ENCODE measurements at places on chromosomes 12 and 14. TPM values are rescaled to one million over a fixed set of nuclear protein-coding genes. Genes with fewer than 3 reads are reported as not detected.

- no peak for DNase-seq
- H3K4me3 ChIP-seq, result no peak overlapping the region
- H3K36me3 ChIP-seq, result no peaks in the 10 kb centered on the region
- no peaks in the 10 kb centered on the region for H3K27me3 ChIP-seq
- H3K27ac ChIP-seq, result no peak overlapping the region
Measured at GRCh38 chr14:56199095-56199981, 81.1 kb downstream of the PELI2 start.

- no peak overlapping the region for H3K27ac ChIP-seq
- H3K4me3 ChIP-seq, result no peak overlapping the region
- no peaks in the 10 kb centered on the region for H3K4me1 ChIP-seq
- H3K36me3 ChIP-seq, result no peaks in the 10 kb centered on the region
- no peaks in the 10 kb centered on the region for H3K27me3 ChIP-seq
Measured at GRCh38 chr14:60878536-60878935, 102.3 kb downstream of the TRMT5 start.

GRCh38 chr14:80575763-80576162 is 364.5 kb upstream of the DIO2 start:
- H3K27me3 ChIP-seq, result no peaks in the 10 kb centered on the region
- H3K36me3 ChIP-seq, result no peaks in the 10 kb centered on the region
- DNase-seq, result no peak
- H3K4me3 ChIP-seq, result no peak overlapping the region

- no peaks in the 10 kb centered on the region for H3K36me3 ChIP-seq
- DNase-seq, result no peak
- H3K27ac ChIP-seq, result no peak overlapping the region
- H3K4me3 ChIP-seq, result no peak overlapping the region
Measured at GRCh38 chr12:61367281-61367785, 892.9 kb upstream of the USP15 start.

DNA sequence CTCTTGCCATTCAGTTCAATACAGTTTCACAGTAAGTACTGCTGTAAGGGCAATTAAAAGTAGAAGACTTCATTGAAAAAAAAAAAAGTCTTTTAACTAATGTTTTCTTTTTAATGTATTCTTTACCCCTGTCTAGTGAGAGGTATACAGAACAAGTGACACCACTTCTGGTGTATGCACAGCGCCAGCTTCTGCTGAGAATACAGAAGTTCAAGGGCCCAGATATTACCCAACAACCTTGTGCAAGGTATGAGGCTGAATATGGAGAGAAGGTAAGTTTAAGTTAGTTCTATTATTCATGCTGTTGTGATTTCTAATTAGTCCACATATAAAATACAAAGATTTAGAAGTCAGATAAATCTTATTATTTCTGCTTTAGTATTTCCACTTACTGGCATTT is 168.7 kb downstream of the CFAP54 start:
- H3K27ac ChIP-seq, result no peak overlapping the region
- DNase-seq, result no peak
- H3K36me3 ChIP-seq, result no peaks in the 10 kb centered on the region
- no peak overlapping the region for H3K4me3 ChIP-seq
- no peaks in the 10 kb centered on the region for H3K4me1 ChIP-seq

DNA sequence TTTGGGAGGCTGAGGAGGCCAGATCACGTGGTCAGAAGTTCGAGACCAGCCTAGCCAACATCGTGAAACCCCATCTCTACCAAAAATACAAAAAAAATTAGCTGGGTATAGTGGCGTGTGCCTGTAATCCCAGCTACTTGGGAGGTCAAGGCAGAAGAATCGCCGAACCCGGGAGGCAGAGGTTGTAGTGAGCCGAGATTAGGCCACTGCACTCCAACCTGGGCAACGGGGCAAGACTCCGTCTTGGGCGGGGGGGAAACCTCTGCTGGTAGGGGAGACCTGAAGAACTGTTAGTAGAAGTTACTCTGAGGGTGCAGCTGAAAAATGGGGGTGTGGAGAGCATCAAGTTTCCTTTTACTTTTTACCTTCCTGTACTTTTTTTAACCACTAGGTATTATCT is 2.2 kb upstream of the LRP1 start:
- no peaks in the 10 kb centered on the region for H3K27me3 ChIP-seq
- no peaks in the 10 kb centered on the region for H3K36me3 ChIP-seq
- H3K27ac ChIP-seq, result no peak overlapping the region

- no peak overlapping the region for H3K4me3 ChIP-seq
- no peaks in the 10 kb centered on the region for H3K4me1 ChIP-seq
- H3K27ac ChIP-seq, result no peak overlapping the region
- no peaks in the 10 kb centered on the region for H3K36me3 ChIP-seq
- no peak for DNase-seq
Measured at GRCh38 chr12:122845865-122846621, 10.8 kb downstream of the HIP1R start.

Gene VDR
- 0.65 TPM for total RNA-seq

- no peak for DNase-seq
- H3K4me3 ChIP-seq, result no peak overlapping the region
- no peaks in the 10 kb centered on the region for H3K27me3 ChIP-seq
- no peaks in the 10 kb centered on the region for H3K36me3 ChIP-seq
Measured at GRCh38 chr14:28308734-28309133, 457.9 kb upstream of the FOXG1 start.

GRCh38 chr12:107891967-107892366 is 117.5 kb downstream of the ASCL4 start:
- H3K4me3 ChIP-seq, result no peak overlapping the region
- H3K27me3 ChIP-seq, result no peaks in the 10 kb centered on the region
- no peak overlapping the region for H3K27ac ChIP-seq
- H3K36me3 ChIP-seq, result no peaks in the 10 kb centered on the region
- no peak for DNase-seq

GRCh38 chr12:57095440-57095839 is 6.5 kb downstream of the NAB2 start:
- H3K4me1 ChIP-seq, result peaks cover 24% of the 10 kb centered on the region
- no peak overlapping the region for H3K27ac ChIP-seq
- no peak for DNase-seq
- no peaks in the 10 kb centered on the region for H3K27me3 ChIP-seq
- H3K36me3 ChIP-seq, result peaks cover 32% of the 10 kb centered on the region

- DNase-seq, result no peak
- H3K27ac ChIP-seq, result no peak overlapping the region
- H3K4me1 ChIP-seq, result no peaks in the 10 kb centered on the region
- H3K27me3 ChIP-seq, result no peaks in the 10 kb centered on the region
- H3K36me3 ChIP-seq, result no peaks in the 10 kb centered on the region
Measured at GRCh38 chr12:68497107-68497506, 113.6 kb upstream of the RAP1B start.

GRCh38 chr12:108720757-108721514 is 10.4 kb downstream of the CORO1C start:
- no peak overlapping the region for H3K27ac ChIP-seq
- DNase-seq, result no peak
- H3K36me3 ChIP-seq, result no peaks in the 10 kb centered on the region
- no peak overlapping the region for H3K4me3 ChIP-seq
- H3K4me1 ChIP-seq, result peaks cover 3% of the 10 kb centered on the region

Gene KCNMB4
- 12.7 TPM for total RNA-seq

DNA sequence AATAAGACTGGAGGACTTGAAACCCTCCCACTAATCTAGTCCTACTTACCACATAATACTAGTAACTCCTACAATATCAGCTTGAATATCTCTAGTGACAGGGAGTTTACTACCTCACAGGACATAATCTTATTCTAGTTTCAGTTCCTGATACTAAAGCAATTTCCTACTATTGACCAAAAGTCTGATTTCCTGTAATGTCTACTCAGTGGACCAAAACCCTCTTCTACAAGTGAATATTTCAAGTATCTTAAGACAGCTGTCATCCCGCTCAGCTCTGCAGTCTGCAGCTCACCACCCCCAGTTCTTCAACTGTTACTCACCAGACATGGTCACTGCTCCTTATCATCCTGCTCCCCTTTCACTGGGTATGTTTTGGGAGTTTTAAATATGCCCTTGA is 70.8 kb upstream of the TMCC3 start:
- peaks cover 6% of the 10 kb centered on the region for H3K4me1 ChIP-seq
- H3K4me3 ChIP-seq, result no peak overlapping the region
- H3K36me3 ChIP-seq, result no peaks in the 10 kb centered on the region
- no peak for DNase-seq
- H3K27me3 ChIP-seq, result no peaks in the 10 kb centered on the region
- no peak overlapping the region for H3K27ac ChIP-seq

DNA sequence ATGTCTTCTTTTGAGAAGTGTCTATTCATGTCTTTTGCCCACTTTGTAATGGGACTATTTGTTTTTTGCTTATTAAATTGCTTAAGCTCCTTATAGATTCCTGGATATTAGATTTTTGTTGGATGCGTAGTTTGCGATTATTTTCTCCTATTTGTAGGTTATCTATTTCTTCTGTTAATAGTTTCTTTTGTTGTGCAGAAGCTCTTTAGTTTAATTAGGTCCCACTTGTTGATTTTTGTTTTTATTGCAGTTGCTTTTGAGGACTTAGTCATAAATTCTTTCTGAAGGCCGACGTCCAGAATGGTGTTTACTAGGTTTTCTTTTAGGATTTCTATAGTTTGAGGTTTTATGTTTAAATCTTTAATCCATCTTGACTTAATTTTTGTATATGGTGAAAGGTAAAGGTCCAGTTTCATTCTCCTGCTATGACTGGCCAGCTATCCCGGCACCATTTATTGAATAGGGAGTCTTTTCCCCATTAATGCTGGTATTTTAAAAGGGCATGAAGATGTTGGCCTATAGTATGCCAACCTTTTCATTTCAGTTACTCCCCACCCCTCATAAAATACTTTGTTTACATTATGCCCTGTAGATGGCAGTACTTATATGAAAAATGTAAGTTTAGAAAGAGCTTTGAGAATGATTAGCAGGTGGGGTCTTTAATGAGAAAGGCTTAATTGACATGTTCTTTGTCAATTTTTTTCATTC is 62.9 kb upstream of the PSMA6 start:
- no peak overlapping the region for H3K27ac ChIP-seq
- H3K4me3 ChIP-seq, result no peak overlapping the region
- H3K27me3 ChIP-seq, result no peaks in the 10 kb centered on the region
- H3K36me3 ChIP-seq, result no peaks in the 10 kb centered on the region

Gene SUOX
- 23.1 TPM for total RNA-seq

DNA sequence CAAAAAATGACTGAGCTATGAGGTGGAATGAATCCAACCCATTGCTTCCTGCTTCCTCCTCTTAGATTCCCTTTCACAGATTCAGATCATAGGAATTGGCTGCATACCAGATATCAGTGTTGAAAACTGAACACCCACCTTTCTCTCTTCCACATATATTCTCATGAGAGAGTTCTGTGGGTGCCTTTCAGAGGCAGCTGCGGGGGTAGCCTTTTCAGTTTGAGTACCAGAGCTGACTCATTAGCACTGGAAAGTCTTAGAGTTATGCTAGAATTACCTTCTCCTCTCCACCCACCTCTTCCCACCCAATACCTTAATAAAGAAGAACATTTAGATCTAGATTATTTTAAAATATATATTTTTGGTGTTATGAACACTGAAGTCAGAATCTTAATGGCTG is 495.4 kb upstream of the SEL1L start:
- H3K27me3 ChIP-seq, result no peaks in the 10 kb centered on the region
- no peaks in the 10 kb centered on the region for H3K4me1 ChIP-seq
- no peak for DNase-seq

Gene DENND5B
- 16.2 TPM for total RNA-seq

DNA sequence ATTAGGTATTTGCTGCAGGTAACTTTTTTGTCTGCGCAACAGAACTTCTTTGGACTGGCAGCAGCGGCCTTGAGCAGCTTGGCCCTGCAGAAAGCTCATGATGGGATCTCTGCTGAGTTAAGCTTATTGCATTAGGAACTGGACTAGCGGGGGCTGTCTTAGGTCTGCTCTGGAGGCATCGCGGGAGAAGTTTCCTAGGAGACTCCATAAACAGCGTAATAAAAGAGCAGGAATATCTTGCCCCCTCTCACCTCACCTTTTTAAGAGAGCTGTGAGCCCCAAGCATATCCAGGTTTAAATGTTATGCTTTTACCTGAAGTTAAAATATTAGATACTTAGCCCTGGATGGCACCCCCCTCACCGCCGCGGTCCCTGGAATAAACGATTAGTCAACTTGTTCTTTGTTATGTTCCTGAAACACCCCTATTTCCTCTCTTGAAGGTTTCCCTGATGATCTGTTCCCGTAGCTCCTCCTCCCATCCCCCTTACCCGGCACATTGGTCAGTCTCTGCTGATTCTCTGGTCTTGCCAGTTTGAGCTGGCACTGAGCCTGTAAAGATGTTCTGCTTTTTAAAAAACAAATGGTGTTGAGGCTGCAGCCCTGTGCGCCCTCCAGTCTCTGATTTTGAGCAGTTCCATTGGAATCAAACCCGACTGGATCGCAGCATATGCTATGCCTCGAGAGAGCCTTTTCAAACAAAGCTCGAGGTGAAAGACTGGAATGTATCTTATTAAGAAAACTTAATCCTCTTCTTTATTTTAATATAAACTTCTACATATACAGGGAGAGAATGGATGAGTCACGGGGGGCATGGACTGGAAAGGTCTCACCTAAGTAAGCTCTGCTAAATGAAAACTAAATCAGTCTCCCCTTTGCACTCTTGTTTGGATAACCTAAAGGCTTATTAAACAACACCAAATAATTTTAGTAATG is 1.9 kb downstream of the MLXIP start:
- H3K4me3 ChIP-seq, result peak overlapping the region; percentile 74
- no peak for DNase-seq
- peaks cover 21% of the 10 kb centered on the region for H3K27me3 ChIP-seq
- no peaks in the 10 kb centered on the region for H3K36me3 ChIP-seq
- H3K27ac ChIP-seq, result no peak overlapping the region

GRCh38 chr14:78836777-78837176 is 666.6 kb downstream of the NRXN3 start:
- no peak overlapping the region for H3K4me3 ChIP-seq
- no peaks in the 10 kb centered on the region for H3K4me1 ChIP-seq
- H3K27ac ChIP-seq, result no peak overlapping the region
- H3K36me3 ChIP-seq, result no peaks in the 10 kb centered on the region
- H3K27me3 ChIP-seq, result no peaks in the 10 kb centered on the region
- peak; percentile 74 for DNase-seq

Gene CPNE6
- not detected for total RNA-seq

Gene SLC6A15
- total RNA-seq, result 38.1 TPM

DNA sequence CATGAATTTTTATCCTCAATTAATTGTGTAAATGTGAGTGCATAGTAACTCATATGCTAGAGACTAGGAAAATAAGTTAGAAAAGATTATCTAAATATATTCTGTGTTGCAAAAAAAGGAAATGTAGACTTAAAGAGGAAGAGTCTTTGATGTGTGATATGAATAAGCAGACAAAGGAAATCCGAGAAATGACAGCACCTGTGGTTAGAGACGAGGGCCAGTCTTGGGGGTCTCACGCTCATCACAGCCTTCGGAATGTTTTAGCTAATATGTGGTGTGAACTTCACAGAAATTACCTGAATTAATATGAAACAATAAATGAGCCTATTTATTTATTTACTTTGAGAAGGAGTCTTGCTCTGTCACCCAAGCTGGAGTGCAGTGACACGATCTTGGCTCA is 11.6 kb downstream of the ATP6V0A2 start:
- no peaks in the 10 kb centered on the region for H3K27me3 ChIP-seq
- DNase-seq, result no peak
- peaks cover 19% of the 10 kb centered on the region for H3K36me3 ChIP-seq
- no peaks in the 10 kb centered on the region for H3K4me1 ChIP-seq
- no peak overlapping the region for H3K4me3 ChIP-seq
- H3K27ac ChIP-seq, result no peak overlapping the region

All from H1 (cell line).